Activated CD4-positive, alpha-beta T cell treated with anti-CD3 and anti-CD28 coated beads, Interleukin-2, amount 50 U/mL, for 4 hours (primary cell): ENCODE measurements at places on chromosomes 1 and 21.

- DNase-seq = no peak
Observed at GRCh38 chr1:67833602-67833940, 304 bp upstream of the GNG12 start.

DNA sequence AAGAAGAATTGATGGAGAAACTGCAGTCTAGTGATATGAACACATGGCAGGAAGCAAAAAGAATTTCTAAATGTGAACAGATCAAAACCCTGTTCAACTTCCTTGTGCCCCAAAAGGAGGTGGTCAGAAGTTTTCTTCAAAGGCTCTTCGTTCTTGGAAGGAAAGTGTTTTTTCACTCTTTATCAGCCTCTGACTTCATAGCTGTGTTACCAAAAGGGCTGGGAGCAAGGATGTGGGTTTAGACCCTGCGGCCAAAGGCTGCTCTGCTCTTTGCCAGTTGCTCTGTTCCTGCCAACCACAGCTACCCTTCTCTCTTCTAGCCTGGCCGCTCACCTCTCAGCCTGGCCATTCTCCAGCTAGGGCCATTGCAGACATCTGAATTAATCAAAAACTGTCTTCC is 53.8 kb downstream of the PTGER3 start:
- DNase-seq = no peak

- DNase-seq = no peak
Observed at GRCh38 chr1:151852733-151853132, 779 bp downstream of the THEM5 start.

- DNase-seq = no peak
Observed at GRCh38 chr1:57133686-57134085, 167.9 kb upstream of the C8B start.

GRCh38 chr1:158398818-158399514 is at the start of gene OR10T2:
TSS of gene OR10T2 (minus strand) at chr1:158399466. CDS start at chr1:158399466, 0 bp downstream.
- DNase-seq = no peak

- DNase-seq = no peak
Observed at GRCh38 chr1:86271046-86271445, 114.5 kb upstream of the COL24A1 start.

DNA sequence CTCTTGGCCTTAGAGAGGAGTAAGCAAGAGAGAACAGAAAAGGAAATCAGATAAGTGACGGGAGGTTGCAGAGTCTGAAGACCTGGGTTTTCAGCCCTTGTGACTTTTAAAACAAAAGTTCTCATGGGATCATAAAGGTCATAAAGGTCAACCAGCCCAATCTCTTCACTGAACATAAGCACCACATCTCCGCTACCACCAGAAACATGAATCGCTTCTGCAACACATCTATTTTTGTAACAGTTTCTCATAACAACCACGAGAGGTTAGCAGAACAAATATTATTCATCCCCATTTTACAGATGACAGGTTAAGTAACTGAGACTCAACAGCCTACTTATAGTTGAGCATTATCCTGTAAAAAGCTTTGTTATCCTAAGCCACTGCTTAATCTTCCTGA is 5.9 kb downstream of the TRAPPC3 start:
- DNase-seq = no peak

GRCh38 chr1:67983867-67984266 is 66.6 kb downstream of the DIRAS3 start:
- DNase-seq = no peak

- DNase-seq = no peak
Observed at GRCh38 chr1:25856856-25857255, 2.4 kb downstream of the AUNIP start.

GRCh38 chr21:45029948-45030681 is 44.3 kb upstream of the ADARB1 start:
- no peak for DNase-seq

GRCh38 chr1:207362962-207363860 is 41.7 kb downstream of the CD55 start:
- DNase-seq = no peak

DNA sequence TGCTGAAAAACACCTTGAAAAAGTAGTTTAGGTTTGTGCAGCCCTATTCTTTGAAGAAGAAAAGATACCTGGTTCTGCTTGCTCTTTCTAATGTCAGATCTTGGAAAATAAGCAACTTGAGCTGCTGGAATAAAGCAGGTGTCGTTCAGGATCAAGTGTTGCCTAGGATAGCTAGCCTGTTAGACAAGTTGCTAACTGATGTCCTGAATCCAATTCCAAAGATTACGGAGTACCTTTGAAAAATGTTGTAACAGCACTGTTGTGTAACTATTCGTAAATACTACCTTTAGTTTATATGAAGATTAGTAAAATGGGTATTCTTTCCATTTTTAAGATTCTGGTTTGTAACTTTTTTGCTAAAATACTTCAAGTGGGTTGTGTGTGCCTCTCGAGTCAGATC is 151.5 kb downstream of the CLEC20A start:
- no peak for DNase-seq

GRCh38 chr1:203743091-203743571 is 21.9 kb upstream of the LAX1 start:
- DNase-seq = no peak

GRCh38 chr1:84959294-84959693 is 37.6 kb downstream of the MCOLN2 start:
- DNase-seq = peak; percentile 16

DNA sequence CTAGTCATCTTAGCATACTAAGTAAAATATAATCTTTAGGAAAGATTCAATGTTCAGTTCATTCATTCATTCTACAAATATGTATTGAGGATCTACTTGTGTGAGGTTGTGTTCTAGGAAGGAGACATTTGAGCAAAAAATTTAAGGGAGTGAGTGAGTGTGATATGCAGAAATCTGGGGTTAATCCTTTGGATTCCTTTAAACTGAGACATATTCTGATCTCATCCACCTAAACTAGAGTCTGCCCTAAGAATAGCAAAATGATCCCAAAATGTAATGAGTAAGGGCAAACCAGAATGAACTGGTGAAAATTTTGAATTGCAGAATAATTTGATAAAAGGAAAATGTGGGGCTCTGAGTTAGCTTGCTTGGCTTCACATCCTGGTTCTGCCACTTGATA is 8.6 kb downstream of the UBE2U start:
- DNase-seq = no peak

GRCh38 chr1:106061586-106062495 is 994.6 kb upstream of the PRMT6 start:
- no peak for DNase-seq

DNA sequence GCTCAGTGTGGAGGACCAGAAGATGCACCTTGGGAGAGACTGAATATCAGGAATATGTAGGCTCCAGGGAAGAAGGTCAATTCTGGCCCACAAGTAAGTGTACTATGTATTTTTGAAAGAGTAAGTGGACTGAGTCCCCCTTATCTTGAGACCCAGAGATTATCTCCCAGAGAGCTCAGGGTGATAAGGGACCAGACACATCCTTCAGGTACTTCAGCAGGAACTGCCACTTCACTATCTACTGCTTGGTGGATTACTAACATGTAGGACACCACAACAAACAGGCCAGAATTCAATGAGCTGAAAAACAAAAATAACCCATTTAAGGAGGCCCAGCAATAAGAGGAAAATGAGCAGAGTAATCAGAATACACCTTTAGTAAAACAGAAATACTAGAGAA is 119.2 kb downstream of the ZNF644 start:
- DNase-seq = no peak

DNA sequence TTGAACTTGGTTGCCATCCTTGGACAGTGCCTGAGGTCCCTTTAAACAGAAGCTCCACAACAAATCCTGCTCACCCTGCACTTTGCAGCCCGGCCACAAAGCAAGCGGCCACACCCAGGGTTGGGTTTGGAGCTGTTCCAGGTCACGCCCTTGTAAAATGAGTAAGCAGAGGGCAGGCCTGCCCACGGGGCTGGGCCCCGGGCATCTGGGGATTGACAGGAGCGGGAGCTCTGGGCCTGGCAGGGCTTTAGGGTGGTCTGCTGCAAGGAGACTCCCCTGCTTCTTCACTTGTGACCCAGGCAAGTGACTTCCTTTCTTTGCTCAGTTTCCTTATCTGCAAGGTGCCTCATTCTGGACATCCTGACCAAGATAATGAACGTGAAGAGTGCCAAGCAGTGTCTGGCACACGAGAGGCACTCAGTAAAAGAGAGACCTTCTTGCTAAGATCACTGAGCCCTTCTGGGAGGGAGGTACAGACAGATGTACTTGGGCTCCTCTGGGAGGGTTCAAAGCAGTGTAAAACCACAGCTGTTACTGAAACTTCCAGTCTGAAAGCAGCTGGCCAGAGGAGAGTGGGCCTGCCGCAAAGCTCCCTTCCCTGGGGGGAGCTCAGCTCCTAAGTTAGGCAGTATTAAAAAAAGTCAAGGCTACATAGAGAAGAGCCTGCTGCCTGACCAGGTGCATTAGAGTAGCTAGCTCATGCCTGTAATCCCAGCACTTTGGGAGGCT is 2.6 kb downstream of the E2F2 start:
- DNase-seq = peak; percentile 74

GRCh38 chr1:53026254-53026653 is 35.8 kb upstream of the PODN start:
- DNase-seq = no peak

GRCh38 chr1:109804660-109805059 is 40.9 kb upstream of the EPS8L3 start:
- no peak for DNase-seq

GRCh38 chr1:212515329-212515760 is 82.6 kb downstream of the NENF start:
- DNase-seq = no peak

- no peak for DNase-seq
Observed at GRCh38 chr1:244104309-244105060, 53.4 kb downstream of the ZBTB18 start.

- no peak for DNase-seq
Observed at GRCh38 chr1:182121787-182122186, 60.3 kb upstream of the ZNF648 start.

- DNase-seq = no peak
Observed at GRCh38 chr1:161258439-161259344, at the start of gene PCP4L1. TSS of gene PCP4L1 (plus strand) at chr1:161258745. CDS start at chr1:161258975, 230 bp downstream.

DNA sequence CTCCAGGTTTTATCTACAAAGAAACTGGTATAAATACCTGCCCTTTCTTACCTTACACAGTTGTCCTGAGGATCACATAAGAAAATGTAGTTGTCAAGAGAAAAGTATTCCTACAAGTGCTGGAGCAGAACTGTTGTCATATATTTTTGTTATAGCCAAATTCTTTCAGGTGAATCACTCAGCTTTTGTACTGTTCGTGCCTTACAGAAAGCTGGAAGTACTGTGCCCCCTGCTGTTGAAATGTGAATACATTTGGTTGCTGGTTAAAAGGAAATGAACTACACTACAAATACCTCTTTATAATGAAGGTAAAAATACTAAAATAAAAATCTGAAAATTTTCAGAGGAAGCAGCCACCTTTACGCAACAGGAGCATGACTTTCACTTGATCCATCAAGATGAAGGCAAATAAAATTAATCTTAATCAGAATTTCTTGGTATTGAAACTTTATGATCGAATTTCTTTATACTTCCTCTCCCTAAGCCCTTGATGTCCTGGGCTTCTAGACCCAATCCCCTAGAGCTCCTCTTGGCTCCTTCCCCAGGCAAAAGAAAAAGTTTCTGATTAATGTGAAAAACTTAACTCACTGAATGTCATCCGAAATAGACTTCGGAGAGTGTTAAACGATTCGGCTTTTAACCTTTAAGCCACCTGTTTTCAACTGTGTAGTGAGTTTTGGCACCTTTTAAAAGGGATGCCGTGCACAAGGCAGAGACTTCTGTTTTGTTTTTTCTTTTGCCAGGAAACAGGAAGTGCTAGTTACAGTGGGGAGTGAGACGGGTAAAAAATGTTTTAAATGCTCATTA is 12.5 kb downstream of the CHML start:
- peak; percentile 25 for DNase-seq

DNA sequence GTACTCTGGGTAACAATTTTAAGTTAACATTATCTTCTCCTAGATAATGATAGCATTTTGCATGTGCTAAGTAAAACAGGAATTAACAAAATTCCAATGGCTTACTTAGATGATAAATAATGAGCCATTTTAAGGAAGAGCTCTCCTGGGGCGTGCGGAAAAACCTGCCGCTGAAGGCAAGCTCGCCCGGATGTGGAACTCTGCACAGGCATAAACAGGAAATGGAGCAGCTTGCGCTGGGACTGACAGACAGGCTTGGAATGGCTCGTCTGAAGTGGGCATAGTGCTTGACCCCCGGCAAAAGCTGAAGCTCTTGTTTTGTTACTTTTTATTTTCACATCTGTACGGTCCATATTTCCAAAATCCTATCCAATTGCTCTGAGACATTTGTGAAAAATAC is 169.2 kb downstream of the ZNF281 start:
- no peak for DNase-seq

DNA sequence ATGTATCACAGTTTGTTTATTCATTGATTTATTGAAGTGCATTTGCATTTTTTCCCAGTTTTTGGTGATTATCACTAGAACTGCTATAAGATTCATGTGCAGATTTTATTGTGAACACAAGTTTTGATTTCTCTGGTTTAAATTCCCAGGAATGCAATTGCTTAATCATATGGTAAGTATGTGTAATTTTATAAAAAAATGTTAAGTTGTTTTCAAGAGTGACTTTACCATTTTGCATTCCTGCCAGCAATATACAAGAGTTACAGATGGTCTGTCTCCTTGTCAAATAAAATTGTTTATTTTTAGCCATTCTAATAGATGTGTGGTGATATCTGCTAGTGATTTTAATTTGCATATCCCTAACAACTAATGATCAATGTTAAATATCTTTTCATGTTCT is 127.3 kb upstream of the APP start:
- no peak for DNase-seq

DNA sequence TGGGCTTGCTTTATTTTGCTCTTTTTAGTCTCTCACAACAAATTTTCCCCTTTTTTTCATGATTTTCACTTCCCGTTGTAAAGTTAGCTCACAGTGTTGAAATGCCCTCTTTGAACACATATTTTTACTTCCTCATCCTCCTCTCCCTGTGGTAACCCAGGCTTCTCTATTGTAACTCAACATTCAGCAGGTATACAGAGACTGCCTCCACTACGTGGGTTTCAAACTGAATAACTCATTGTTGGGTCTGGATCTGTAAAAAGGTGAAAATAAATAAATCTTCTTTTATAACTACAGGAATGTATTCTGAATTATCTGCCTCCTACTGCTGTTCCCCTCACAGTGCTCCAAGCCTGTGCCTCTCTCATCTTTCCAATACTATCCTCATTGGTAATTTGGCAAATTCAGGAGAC is 166.4 kb downstream of the RUNX1 start:
- DNase-seq = no peak

DNA sequence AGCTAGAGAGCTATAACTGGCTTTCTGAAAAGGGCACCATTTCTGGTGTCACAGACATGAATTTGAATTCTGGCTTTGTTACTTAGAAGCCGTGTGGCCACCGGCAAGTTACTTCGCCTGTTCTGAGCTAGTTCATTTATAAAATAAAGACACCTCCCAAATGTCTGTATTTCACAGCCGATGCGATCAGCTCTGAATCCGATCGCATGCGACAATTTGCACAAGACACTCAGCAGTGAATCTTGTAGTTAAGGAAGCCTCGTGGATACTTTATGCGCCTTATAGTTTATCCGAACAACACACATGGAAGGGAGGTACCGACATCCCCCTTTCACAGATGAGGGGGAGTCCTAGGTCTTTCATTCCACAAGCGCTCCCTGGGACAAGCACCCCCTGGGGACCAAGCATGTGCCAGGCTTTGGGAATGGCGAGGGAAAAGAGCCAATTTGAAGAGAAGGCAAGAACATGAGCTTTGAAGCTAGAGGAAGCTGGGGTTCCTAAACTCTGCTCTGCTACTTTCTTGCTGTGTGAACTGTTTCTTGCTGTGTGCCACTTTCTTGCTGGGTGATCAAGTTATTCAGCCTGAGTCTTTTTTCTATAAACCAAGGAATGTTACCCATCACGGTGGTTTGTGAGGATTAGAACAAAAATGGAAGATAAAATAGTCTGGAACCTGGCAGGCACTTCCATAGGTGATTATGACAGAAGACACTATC is 3.9 kb downstream of the ID3 start:
- DNase-seq = no peak
